Ovary (tissue), 10 donors: ENCODE measurements at places on chromosomes 12 and 14. TPM values are rescaled to one million over a fixed set of nuclear protein-coding genes. Genes with fewer than 3 reads are reported as not detected.

CYP46A1 gene
- total RNA-seq = 4.9 TPM

DNA sequence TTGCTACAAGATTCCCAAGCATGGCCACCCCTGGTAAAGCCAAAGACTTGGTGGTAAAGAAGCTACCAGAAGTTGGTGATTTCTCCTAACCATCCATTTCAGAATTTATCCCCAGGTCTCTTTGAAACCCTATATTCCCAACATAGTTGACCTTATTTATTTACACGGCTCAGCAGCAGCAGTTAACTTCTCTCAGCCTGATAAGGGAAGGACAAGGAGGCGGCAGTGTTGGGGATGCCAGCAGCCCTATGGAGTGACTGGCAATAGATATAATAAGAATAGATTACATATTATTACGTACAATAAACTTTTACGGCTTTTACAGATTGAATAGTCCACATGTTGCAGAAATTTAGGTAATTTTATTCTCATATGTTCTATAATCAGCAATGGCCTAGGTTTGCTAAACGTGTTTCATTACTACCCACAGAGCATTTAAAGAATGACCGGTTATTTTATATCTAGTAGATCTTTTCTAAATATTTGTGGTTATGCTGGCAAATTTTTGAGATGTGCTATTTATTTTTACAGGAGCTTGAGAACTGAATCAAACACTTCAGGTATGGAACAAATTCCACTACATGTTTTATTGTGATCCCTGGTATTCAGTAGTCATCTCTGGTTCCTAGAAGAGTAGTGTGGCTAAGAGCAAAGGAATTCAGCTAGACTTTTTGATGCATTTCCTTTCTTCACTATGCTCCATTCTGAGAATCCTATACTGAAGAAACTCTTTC, 19.8 kb upstream of the PALS1 start:
- DNase-seq = no peak

IAPP gene
- not detected for total RNA-seq

DNA sequence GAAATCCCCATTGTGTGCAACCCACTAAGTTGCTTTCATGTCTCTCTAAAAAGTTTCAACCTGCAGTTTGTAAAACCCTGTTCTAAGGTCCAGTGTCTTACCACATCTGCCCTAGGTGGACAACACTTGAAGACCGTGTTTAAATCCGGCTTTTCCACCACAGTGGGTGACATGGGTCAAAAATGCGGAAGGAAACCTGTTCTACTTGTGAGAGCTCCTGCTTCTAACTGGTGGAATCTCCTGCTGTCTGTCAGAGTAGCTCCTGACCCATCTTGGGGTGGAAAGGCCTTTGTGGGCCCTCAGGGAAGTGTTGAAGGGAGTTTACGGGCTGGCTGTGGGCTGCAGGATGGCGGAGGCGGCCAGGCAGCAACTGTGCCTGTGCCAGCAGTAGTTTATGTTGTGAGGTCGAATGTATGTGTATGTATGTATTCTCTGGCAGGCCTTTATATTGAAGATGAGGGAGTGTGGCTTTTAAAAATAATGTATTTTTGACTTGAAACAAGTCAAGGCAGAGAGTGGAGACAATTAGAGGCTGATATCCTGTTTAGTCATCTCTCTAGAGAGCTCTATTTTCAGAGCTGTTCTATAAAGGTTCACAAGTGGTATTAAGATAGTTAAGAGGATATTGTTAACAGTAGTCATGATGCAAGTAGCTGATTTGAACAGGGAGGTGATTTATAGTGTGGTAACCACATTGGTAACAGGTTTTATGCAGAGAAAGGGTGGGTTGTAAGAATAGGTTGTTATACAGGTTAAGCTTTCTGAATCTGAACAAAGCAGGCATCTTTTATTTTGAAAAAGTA, 67.0 kb downstream of the PRKCH start:
- no peak for DNase-seq

DNA sequence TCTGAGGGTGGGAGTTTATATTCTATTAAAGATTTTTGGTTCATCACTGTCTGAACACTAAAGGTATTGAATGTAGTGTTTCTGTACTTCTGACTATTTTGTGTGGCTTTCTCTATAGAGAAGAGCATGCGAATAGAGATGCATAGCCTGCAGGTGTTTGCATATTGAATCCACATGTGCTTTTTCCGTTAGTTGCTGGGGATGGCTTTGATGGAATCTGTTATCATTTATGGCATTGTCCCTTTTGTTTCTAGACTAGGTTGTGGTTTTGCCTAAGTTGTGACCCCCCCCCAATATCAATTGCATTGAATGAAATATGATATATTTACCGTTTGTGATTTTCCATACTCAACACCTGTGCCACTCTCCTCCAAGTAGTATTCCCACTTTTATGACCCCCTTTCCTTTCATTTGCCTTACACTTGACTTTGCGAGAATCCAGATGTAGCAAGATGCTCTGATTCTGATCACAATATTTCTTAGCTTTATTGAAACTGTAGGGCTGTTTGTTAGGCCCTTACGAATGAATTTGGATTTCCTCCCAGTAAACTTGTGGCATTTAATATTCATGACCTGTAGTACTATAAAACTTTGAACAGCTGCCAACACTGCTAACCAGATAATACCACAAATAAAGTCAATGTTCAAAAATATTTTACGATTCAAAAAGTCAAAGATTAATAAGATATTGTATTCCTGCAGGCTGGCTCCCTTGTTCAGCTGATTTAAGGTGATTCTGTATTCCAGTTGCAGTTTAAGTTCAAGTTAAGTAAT, 176.4 kb downstream of the TMTC2 start:
- no peak for DNase-seq

STAC3 gene
- total RNA-seq = 2.1 TPM

- no peak for DNase-seq
Measured at GRCh38 chr14:43706900-43707299, 800.2 kb downstream of the FSCB start.

DNA sequence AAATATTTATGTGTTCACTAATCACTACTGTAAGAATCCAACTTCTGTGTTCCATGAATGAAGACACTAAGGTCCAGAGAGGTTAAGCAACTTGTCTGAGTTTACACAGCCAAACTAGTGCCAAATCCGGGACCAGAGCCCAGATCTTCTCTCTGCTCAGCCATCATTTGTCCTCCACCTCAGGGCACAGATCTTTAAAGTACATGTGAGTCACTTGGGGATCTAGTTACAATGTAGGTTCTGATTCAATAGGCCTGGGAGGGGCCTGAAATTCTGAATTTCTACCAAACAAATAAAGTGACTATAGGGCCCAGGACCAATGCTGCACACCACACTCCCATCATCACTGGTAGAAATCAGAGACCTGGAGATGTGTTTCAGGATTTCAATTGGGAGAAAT, 162.9 kb downstream of the GXYLT1 start:
- DNase-seq = no peak

GPX2 gene
- 1.00 TPM for total RNA-seq

DNA sequence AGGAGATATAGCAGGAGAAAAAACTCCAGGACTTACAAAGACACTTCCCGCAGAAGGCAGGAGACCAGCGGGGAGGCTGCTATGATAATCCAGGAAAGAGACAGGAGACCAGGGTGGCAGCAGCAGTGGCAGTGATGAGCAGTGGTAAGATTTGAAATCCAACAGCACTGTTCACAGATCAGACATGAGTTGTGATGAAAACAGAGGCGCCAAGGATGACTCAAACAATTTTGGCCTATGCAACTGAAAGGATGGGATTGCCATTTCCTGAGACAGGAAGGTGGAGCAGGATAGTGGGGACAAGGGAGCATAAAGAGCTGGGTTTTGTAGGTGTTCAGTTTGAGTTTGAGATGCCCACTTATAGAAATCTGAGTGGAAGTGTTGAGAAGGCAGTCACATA, 108.6 kb upstream of the DYRK2 start:
- DNase-seq = no peak

GRCh38 chr12:81010641-81011040, 67.2 kb upstream of the ACSS3 start:
- DNase-seq = no peak

DNA sequence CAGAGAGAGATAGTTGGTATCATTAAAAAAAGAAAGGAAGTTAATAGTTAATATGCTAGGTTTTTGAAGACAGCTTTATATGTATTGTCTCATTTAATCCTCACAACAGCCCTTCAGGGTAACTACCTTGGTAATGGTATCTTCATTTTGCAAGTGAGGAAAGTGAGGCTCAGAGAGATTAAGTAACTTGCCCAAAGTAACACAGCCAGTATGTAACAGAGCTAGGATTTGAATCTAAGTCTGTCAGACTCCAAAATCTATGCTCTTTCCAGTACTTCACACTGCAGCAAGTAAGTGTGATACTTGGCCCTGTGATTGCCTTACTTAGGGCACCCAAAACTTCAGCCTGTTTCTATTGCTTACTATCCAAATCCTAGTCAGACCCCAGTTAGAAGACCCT, 7.0 kb downstream of the SRP54 start:
- DNase-seq = no peak

DNA sequence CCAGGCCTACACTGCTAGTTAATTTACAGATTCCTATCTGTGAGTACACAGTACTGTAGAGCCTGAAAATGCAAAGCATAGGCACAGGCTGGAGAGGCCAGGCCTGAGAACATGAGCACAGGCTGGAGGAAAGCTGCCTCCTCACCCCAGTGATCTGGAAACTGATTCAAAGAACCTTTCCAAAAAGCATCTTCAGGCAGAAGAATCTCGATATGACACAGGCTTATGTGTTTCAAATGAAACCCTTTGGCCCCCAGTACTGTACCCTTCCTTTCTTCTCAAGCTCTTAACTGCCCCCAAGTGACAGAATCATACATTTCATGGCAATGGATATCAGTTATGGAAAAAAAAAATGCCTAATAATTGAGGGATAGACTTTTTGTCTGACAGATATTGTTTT, 122.0 kb downstream of the KCNC2 start:
- no peak for DNase-seq

ST8SIA1 gene
- total RNA-seq = 4.1 TPM

GLIPR1L2 gene
- 1.9 TPM for total RNA-seq

DNA sequence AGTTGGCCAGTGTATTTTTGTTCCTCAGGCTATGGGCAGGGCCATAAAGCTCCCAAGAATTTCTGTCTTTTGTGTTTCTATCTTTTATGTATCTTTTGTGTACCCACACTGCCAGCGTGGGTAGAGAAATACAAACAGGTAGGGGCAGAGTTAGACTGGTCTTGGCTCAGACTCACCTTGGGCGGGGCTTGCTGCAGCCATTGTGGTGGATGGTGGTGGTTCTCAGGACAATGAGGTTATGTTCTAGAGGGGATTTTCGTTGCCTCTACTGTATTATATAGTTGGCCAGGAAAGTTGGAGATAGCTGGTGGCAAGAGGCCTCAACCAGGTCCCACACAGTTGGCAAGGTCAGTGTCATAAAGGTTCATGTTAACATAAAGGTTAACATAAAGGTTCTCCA, 977.5 kb upstream of the LRFN5 start:
- DNase-seq = no peak

DNA sequence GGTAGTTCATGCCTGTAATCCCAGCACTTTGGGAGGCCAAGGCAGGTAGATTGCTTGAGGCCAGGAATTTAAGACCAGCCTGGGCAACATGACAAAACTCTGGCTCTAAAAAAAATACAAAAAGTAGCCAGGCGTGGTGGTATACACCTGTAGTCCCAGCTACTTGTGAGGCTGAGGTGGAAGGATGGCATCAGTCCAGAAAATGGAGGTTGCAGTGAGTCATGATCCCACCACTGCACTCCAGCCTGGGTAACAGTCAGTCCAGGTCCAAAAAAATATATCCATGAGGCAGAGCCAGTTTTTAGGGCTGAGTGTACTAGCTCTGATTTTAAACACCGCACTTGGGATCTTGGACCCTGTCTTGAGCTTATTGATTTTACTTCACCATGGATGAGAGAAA, 30.6 kb upstream of the FICD start:
- DNase-seq = no peak

TAS2R10 gene
- 0.84 TPM for total RNA-seq

- DNase-seq = no peak
Measured at GRCh38 chr12:100435957-100436356, 37.7 kb upstream of the NR1H4 start.

DNA sequence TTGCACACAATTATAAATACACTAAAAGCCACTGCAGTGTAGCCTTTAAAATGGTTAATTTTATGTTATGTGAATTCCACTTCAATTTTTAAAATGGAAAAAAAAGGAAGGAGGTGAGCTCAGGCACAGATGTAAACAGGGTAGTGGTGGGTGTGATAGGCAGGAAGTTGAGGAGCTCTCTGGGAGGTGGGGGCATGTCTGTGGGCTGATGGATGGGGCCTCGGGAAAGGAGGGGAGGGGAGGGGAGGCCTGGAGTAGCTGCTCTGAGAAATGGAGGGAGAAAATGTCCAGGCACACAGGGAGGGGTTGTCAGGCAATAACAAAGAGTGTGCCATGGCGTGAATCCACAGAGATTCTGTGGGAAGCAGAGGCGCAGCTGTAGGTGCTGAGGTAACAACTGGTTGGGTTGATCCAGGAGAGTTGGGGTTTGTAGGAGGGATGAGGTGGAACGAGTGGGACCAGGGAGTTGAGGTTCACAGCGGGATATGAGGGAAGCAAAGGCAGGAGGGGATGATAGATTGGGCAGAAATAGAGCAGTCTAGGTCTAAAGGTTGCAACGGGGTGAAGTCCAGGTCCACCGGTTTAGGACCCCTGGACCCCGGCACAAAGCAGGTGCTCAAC, 57.2 kb downstream of the LTBP2 start:
- DNase-seq = no peak

GALNT9 gene
- 0.20 TPM for total RNA-seq

CHGA gene
- 0.69 TPM for total RNA-seq

- no peak for DNase-seq
Measured at GRCh38 chr12:68356060-68356695, 24.0 kb upstream of the MDM1 start.

ACVRL1 gene
- 15.6 TPM for total RNA-seq

DNA sequence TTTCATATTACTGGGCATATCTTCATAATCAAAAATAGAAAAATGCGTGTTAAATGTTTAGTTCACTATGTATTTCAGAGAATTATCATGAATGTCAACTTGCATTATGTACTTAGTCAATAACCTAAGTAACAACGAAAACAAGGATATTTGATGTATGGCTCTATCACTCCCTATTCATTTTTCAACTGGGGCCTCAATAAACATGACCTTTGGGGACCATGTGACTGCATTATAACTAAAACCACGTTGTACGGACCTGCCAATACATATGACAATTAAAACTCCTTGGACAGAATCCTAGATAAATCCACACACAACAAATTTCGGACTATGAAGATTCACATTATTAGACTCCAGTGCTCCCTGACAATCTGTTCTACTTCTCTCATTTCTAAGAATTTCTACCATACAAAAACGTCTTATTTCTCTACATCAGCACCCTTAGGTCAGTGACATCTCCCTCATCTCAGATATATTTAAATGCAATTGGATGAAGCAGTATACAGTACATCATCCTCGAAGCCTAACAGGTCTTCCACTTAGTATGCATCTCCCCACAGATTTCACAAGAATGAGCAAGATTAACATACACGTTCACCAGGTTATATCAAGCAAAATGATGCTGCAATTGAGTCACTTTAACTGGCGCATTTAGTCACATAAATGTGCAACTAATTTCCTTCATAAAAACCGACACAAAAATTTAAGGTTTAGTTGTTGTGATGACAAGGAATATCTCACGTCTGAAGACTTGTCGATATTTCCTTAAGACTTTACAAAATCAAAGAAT, 1.5 kb downstream of the UBE2N start:
- no peak for DNase-seq

ZNF268 gene
- 28.6 TPM for total RNA-seq

VWF gene
- total RNA-seq = 37.9 TPM

CACNA1C gene
- total RNA-seq = 6.8 TPM

GRCh38 chr12:96901175-96901574, 5.9 kb upstream of the NEDD1 start:
- no peak for DNase-seq

PRICKLE1 gene
- total RNA-seq = 31.4 TPM
